ENCODE measurements at places on chromosomes 11 and 22.

GRCh38 chr11:74033046-74033445 is 24.2 kb upstream of the UCP3 start:
- DNase-seq: no peak

DNA sequence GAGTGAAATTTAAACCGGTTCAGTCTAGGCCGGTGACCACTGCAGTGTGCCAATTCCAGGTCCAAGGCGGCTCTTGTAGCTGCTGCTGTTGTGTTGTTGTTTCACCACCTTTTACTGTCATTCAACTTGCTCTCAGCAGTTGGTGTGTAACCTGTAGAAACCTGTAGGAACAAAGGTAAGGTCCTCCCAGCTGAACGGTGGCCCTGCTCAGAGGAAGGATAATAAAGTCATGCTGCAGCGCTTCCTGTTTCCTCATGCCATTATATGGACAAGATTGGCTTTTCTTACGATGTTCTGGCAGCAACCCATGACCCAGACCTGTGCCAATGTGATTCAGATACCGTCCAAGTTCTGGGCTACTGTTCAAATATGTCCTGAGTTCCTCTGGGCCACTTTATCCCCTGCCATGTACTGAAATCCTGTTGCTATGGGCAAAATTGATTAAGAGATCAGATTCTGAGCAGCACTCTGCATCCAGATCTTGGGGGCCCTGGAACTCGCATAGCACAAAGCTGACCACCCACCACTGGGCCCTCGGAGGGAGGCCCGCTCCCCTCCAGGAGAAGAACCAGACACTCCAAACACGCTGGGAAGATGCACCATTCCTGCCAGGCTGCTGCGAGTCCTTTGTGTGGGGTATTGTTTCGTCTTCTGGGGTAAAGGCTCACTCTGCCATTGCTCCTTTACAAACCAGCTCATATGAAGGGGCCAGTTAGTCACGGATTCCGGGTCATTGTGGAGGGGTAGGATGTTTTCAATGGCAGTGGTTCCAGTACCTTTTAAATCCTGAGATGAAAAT is 13.2 kb downstream of the FAM181B start:
- no peak for DNase-seq

DNA sequence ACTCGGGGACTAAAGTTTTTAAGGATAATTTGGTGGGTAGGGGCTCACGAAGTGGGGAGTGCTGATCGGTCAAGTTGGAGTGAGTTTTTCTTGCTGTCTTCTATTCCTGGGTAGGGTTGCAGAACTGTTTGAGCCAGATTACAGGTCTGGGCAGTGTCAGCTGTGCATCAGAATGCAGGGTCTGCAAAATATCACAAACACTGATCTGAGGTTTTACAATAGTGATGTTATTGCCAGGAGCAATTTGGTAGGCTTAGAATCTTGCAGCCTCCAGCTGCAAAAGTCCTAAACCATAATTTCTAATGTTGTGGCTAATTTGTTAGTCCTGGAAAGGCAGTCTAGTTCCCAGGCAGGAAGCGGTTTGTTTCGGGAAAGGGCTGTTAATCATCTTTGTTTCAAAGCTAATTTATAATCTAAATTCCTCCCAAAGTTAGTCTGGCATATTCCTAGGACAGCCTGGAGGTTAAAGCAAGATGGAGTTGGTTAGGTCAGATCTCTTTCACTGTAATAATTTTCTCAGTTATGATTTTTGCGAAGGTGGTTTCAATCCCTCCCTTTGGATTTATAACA is 39.7 kb upstream of the CALCA start:
- no peak for DNase-seq

DNA sequence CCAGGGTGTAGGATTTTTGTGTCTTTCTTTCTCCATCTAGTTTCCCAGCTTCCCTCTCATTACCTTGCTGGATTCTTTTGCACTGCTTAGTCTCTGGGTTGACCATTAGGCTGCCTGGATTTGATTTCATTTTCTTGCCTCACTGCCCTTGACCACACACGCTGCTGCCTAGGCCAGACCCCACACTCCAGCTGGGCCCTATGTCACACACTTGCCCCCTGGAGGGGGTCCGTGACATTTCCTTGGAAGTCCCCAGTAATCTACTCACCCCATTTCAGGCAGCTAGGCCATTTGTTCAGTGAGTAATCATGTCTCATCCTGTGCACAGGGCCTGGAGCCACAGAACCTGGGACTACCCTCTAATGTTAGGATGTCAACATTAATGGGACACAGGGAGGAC is 81.9 kb upstream of the SPON1 start:
- DNase-seq: no peak

GRCh38 chr11:119307974-119308373 is 9.0 kb downstream of the MCAM start:
- DNase-seq: no peak

GRCh38 chr11:78034623-78035022 is 11.5 kb upstream of the KCTD14 start:
- DNase-seq: no peak

DNA sequence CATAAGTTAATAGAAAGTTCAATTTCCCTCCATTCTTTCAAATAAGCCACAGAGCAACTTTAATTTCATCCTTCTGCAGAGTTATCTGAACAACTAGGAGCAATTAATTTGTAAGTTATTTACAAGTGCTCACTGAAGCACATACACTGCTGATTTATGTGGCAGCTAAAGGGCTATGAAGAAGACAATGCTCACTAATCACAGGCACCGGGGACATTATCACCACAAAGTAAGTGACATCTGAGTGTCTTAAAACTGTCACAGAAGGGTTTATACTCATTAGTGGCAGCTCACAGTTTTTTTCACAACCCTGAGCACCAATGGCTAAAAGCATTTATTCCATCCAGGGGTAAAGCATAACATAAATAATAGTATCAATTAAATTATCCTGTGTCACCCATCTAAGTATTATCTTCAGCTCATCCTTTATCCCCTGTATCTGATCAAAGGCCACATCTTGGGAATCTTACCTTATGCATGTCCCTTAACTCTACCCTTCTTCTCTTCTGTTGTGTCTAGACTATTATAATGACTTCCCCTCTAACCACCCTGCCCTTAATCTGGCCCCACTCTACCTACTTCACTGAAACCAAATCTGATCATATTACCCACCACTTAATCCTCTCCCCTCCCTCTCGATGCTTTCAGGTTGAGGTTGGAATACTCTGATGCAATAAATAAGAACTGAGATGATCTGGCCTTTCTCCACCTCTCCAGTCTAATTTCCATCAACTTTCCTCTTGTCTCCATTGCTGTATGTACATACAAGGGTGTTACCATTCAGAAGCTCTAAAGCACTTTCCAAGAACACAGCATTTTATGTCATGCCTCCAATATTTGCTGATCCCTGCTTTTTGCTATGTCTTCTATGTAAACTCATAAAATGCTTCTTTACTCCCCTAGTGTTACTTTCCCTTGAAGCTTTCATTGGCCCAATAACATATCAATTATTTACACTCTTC is 252.7 kb downstream of the CASP12 start:
- DNase-seq: peak; percentile 65

DNA sequence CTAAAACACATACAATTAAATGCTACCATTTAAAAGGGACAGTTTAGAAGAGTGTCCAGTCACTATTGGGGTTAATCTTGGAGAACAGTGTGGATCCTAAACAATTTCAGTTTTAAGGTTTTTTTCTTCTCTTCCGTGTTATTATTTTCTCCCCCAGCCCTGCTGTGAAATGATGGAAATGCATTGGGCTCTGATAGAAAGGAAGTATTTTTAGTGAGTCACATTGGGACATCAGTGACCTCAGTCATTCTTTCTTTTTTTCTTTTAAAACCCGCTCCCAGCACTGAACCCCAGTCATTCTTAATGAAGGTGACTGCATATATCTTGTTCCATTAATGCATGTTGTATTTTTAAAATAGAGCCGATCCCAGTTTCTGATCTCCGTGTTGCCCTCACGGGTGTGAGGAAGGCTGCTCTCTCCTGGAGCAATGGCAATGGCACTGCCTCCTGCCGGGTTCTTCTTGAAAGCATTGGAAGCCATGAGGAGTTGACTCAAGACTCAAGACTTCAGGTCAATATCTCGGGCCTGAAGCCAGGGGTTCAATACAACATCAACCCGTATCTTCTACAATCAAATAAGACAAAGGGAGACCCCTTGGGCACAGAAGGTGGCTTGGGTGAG is 93.2 kb upstream of the OR4B1 start:
- no peak for DNase-seq

DNA sequence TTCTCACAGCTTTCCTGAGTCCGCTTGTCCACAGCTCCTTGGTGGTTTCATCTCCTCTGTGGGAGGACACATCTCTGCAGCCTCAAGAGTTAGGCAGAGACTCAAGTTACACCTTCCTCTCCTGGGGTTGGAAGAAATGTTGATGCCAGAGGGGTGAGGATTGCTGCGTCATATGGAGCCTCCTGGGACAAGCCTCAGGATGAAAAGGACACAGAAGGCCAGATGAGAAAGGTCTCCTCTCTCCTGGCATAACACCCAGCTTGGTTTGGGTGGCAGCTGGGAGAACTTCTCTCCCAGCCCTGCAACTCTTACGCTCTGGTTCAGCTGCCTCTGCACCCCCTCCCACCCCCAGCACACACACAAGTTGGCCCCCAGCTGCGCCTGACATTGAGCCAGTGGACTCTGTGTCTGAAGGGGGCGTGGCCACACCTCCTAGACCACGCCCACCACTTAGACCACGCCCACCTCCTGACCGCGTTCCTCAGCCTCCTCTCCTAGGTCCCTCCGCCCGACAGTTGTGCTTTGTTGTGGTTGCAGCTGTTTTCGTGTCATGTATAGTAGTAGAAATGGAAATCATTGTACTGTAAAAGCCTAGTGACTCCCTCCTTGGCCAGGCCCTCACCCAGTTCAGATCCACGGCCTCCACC is 11.7 kb downstream of the RASD2 start:
- no peak for DNase-seq

DNA sequence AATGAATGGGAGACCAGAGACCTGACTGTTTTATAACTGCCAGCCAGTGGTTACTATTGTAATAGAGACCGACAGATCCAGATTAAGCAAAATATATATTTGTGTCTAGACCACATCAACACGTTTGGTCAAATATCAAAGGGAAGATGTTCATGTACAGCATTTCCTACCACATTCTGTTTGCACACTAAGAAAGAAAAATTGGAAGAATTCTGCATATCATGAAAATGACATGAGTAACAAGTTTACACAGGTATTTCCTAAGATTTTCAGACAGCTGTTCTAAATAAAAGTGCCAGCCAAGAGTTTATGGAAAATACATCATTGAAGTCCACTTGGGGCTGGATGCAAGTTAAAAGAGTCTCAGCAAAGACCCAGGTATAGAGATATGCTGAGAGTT is 145.5 kb upstream of the ANO3 start:
- no peak for DNase-seq

- no peak for DNase-seq
Observed at GRCh38 chr22:41568811-41569210, 8.0 kb downstream of the CSDC2 start.

DNA sequence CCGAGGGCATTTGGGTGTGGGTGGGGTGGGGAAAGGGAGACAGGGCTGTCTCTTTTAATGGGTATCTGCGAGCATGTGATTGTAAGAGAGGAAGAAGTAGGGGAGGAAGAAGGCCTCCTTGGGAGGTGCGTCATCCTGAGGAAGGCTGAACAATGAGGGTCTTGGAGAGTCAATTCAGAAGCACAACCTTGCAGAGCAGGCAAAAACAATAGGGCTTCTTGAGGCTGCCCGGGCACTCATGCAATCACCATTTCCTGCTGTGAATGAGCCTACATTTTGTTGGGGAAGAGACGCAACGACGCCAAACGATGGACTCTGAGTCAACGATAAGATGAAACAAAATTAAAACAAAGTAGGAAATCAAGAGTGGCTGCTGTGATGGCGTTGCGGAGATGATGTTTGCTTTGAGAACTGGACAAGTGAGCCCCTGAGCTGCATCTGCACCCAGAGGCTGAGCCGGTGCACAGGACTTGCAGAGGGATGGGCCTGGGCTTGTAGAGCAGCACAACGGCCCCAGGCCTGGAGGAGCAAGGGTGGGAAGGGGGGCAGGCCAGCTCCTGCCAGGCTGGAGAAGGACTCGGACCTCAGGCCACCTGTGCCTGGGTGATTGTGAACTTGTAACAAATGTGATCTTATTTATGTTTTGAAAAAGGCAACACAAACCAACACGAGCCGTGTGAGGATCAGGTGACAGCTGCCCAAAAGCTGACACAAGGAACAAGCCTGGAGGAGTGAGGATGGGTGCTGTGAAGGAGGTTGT is 92.3 kb upstream of the B3GAT1 start:
- DNase-seq: no peak

- no peak for DNase-seq
Observed at GRCh38 chr22:33535937-33536875, 384.1 kb downstream of the LARGE1 start.

GRCh38 chr22:46090631-46091201 is 59.6 kb upstream of the PPARA start:
- no peak for DNase-seq

GRCh38 chr22:31929167-31929930 is 15.0 kb upstream of the YWHAH start:
- no peak for DNase-seq

- DNase-seq: no peak
Observed at GRCh38 chr11:61951484-61952135, 1.5 kb downstream of the BEST1 start.

DNA sequence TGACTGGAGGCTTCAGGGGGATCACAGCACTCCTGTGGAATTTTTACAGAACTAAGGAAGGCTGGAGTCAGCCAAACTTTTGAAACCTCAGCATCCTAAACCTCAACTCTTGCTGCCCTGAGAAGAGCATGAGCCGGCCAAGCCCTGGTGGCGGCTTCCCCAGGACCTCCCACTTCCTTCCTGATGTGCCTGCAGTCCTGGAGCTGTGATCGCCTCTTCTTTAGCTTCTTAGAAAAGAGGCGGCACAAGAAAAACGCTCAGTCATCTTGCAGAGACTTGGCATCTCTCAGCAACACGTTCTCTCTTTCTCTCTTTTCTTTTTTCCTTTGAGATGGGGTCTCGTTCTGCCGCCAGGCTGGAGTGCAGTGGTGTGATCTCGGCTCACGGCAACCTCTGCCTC is 40.4 kb upstream of the AMPD3 start:
- DNase-seq: no peak

DNA sequence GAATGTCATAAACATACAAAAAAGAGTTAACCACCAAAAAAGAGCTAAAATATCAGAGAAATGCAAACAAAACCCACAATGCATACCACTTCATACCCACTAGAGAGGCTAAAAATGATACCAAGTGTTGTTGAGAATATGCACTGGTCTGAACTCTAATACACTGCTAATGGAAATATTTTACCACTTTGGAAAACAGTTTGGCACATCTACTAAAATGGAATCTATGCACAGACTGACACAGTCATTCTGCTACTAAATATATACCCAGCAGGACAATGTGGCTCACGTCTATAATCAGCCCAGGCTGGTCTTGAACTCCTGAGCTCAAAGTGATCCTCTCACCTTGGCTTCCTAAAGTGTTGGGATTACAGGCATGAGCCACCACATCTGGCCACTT is 18.0 kb downstream of the MAPK1 start:
- DNase-seq: no peak

- DNase-seq: no peak
Observed at GRCh38 chr11:95736809-95737208, 52.8 kb downstream of the FAM76B start.

DNA sequence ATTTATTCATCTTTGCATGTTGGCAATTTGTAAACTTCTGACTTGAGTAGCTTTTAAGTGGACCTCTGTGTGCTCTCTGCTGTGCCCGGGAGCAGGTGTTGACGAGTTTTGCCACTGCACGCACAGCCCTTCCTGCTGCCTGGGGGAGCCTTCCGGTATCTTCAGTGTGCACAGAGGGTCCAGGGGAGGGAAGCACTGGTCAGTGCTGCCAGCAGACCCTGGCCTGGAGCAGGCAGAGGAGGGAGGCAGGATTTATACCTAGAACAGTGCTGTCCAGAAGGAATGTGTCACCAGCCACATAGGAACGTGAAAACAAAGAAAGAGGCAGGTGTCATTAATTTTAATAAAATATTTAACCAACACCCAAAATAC is 403.6 kb downstream of the TBC1D22A start:
- DNase-seq: no peak
